Activated T-helper 1 cell treated with anti-CD3 and anti-CD28 coated beads, Interleukin-2, amount 50 U/mL, for 16 hours (primary cell): ENCODE measurements at places on chromosomes 7 and 10.

GRCh38 chr10:24503461-24504320, 220.0 kb downstream of the ARHGAP21 start:
- DNase-seq = no peak

DNA sequence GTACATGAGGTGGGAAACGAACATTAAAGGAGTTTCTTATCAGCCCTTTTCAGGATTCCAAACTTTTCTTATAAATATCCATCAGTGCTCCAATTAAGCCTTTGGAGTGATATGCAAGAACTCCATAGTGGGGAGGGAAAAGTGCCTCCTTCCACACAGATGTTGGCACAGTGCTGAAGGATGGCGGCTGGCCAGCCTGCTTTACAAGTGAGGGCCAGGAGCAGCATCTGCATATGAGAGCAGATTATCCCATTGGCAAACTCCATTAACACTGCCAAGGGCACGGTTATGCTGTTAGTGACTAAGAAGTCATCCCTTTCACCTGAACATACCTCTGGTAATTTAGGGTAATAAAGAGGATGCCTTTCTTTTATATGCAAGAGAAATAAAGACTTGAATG, 543.1 kb downstream of the CNTNAP2 start:
- no peak for DNase-seq

DNA sequence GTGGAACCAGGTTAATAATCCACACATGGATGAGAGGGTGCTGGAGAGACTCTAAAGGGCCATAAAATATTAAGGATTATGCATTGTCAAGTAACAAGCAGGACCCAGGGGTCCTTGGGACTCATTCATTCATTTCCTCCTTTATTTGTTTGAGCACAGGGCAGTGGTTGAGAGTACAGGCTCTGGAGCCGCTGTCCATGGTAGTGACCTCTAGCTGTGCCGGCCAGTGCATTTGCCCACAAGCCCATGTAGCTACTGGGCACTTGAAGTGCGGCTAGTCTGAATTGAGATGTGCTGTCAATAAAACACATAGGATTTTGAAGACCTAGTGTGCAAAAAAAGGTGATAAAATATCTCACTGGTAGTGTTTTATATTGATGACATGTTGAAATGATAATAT, 137.6 kb downstream of the C10orf105 start:
- DNase-seq = no peak

DNA sequence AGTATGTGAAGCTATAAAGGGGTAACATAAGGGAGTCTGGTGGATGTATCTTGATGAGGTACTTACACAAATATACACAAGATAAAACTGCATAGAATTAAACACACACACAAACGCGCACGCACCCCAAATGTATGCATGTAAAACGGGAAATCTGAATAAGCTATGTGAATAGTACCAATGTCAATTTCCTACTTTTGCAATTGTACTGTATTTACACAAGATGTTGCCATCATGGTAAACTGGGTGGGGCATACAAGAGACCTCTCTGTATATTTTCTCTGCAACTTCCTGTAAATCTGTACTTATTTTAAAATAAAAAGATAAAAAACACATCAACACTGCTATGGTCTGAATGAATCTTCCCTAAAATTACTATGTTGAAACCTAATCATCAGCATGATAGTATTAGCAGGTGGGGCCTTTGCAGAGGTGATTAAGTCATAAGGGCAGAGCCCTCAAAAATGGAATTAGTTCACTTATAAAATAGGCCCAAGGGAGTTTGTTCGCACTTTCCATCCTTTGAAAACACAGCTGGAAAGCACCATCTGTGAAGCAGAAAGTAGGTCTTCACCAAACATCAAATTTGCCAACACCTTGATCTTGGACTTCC, 30.1 kb downstream of the TPK1 start:
- no peak for DNase-seq

DNA sequence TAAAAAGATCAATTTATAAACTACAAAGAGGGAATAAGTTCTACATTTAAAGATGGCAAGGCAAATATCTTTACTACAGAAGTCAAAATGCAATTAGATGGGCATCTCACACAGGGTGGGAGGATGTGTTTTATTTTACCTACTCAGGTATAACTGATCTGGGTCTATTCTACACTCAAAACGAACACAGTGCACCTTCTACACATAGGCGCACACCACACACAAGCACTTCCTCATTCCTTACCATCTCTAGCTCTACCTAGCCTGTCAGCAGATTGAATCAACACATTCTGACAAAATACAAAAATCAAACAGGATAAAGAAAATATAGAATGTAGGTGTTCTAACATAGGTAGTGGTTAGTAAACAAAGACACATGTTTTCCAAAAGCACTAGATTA, 64.8 kb downstream of the SGCE start:
- DNase-seq = no peak

GRCh38 chr7:24419077-24419476, 135.1 kb downstream of the NPY start:
- DNase-seq = no peak
